ENCODE measurements at places on chromosomes 6 and 20.

DNA sequence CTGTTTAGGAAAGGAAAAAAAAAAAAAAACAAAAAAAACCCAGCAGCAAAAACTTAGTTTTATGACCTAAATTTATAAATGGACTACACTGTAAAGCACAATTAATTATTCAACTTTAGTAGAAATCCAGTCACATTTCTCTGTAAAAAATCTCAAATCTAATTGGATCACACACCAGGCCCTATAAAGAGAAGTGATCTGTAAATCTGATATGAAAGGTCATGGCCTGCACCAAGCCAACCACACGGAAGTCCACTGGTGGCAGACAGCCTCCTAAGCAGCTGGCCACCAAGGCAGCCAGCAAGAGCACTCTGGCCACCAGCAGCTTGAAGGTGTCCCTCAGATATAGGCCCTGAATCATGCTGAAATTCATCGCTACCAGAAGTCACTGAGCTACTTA, 131.6 kb downstream of the HFE start:
- no peak for DNase-seq

DNA sequence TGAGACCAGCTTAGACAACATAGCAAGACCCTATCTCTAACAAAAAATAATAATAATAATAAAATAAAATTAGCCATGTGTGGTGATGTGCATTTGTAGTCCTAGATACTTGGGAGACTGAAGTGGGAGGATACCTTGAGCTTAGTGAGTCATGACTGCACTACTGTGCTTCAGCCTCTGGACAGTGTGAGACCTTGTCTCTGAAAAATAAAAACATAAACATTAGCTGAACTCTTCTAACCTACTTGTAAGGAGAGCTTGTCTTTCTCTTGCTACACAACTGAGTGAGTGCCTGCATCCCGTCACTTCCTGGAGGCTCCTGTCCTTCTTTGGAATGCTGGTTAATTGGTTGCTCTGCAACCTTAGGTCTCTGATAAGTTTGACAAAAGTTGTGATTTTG, 5.1 kb upstream of the DBNDD2 start:
- no peak for DNase-seq

GRCh38 chr20:53434662-53435061, 159.0 kb downstream of the ZNF217 start:
- no peak for DNase-seq

DNA sequence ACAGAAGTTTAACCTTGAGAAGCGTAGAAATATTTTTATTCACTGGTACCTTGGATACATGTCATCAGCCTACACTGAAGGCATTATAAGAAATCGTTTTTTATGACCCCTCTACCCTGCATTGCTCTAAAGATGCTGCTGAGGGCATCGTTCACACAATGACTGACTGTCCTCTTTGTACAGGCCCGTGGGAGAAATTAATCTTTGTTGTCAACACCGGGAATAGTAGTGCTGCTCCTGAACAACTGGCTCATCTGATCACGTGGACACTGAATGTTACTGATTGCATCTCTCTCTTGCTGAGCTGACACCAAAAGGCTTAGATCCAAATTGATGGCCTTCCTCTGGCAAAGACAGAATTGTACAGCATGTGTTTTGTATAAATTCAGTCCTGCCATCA, 157.1 kb upstream of the SMLR1 start:
- no peak for DNase-seq

DNA sequence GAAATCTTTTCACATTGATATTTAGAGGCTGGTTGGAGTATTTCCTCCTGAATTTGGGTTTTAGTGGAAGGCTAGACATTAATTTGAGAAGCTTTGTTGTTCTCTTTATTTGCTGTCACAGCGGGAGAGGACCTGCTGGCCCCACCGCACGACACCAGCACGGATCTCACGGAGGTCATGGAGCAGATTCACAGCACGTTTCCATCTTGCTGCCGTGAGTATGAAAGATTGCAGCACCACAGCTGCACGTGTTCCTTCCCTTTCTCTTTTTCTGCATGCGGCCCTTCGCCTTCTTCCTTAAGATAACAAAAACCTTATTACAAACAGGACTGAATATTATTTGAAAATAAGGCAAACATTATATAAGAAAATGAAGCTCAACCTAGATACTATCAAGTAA, 555.5 kb downstream of the UTRN start:
- no peak for DNase-seq

GRCh38 chr6:5786969-5787720, 219.6 kb downstream of the NRN1 start:
- no peak for DNase-seq

- no peak for DNase-seq
These were observed 10.7 kb upstream of the PLEKHG1 start for GRCh38 chr6:150588888-150589499.

DNA sequence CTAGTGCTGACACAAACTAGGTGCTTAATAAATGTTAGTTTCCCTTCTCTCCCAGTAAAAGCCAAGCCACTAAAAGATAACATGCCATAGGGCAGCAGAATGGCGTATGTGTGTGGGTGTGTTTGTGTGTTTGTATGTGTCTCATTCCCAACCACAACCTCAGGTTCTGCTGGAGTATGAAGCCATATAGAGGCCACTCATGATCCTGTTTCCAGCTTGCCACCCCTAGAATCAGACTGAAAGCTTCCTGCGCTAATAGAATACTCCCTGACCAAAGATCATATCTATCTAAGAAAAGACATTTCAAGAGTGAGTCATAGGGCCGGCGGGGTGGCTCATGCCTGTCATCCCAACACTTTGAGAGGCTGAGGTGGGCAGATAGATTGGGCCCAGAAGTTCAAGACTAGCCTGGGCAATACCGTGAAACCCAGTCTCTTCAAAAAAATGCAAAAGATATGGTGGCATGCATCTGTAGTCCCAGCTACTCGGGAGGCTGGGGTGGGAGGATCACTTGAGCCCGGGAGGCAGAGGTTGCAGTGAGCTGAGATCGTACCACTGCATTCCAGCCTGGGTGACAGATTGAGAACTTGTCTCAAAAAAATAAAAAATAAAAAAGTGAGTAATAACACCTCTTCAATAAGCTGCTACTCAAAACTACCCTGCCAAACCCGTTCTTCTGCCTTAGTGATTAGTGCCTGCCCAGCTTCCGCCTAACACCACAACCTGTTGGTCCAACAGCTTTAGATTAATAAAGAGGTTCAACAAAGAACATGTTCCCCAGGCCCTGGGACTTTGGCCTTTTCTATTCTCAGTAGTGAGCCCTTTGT, 11.8 kb upstream of the SNRPC start:
- DNase-seq, result no peak

- no peak for DNase-seq
These were observed 45.2 kb upstream of the OSTM1 start for GRCh38 chr6:108119769-108120141.

- no peak for DNase-seq
These were observed 2.6 kb downstream of the FASTKD5 start for GRCh38 chr20:3156811-3157619.

GRCh38 chr20:64106981-64107735, at the start of gene NPBWR2:
NPBWR2 (minus strand) TSS chr20:64107565; CDS start chr20:64106831, 734 bp downstream.
- no peak for DNase-seq

- no peak for DNase-seq
These were observed 37.1 kb downstream of the SERPINB1 start for GRCh38 chr6:2804516-2804915.

DNA sequence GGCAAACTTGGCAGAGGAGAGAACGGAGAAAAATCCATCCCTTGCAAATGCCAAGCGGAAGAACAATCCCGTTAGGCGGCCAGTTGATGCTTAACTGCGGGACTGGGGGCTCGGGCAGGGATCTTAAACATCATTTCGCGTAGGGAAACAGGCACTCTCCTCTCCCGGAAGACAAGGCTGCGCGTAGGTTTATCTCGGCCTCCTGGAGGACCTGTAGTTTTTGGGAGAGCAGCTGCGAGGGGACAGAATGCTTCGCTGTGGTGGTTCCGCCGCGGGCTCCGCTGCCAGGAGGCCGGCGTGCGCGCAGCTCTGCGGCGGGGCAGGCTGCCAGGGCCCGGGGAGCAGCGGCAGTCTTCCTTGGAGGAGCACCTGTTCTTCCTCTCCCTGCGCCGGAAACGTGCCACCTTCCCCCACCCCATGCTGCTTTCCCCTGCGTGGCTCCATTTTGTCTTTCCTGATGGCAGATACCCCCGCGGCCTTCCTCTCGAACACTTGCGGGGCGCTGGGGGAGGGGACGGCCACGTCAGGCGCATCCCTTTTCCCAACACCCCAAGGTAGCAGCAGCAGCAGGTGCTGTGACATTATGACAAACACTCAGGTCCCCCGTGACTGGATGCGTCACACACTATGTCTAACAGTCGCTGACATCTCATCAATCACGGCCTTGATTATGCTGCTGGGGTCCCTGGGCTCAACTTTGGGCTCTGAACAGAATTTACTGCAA, 230.7 kb upstream of the BTBD3 start:
- DNase-seq, result no peak

- DNase-seq, result no peak
These were observed 51.2 kb downstream of the VAPB start for GRCh38 chr20:58440021-58440767.

- DNase-seq, result no peak
These were observed 3.5 kb upstream of the GHRH start for GRCh38 chr20:37265152-37265551.

GRCh38 chr6:97068211-97068610, 143.7 kb downstream of the KLHL32 start:
- no peak for DNase-seq

DNA sequence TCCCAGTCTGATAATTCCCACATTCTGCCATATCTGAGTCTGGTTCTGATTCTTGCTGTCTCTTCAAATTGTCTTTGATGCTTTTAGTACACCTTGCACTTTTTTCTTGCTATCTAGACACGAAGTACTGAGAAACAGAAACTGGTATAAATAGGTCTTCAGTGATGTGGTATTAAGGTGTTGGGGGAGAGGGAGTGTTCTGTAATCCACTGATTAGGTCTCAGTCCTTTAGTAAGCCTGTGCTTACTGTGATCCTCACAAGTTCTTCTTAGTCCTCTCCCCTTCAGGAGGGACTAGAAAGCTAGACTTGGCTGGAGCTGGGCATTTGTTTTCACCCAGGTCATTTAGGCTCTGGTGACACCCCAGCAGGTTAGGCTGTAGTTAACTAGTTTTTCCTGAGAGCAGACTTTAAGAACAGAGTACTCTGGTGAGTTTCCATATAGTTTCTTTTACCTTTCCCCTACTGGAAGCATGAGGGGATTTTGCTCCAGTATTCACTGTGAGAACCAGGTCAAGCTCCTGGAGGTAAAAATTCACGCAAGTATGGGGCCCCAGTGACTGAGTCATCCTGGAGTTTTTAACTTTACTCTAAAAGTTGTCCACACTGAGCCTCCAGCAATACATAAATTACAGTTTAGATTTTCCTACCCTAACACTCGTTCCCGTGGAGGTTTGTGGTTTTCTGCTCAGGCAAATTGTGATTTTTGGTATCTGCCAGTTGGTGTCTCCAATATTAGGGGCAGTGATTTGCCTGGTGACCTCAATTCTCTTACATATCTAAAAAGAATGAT, 154.6 kb downstream of the CDKAL1 start:
- DNase-seq, result no peak

DNA sequence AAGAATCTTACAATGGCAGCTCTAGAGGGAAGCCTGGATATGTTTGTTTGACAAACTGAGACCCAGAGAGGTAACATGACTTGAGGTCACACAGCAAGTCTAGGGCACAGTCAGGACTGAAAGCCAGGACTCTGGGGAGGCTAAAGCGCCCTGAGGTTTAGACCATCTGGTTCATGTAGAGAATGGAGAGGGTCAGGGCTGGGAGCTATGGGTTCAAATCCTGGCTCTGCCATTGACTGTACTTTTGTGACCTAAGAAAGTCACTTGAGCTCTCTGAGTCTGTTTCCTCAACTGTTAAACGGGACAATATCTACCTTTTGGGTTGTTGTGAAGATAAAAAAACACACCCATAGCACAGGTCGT, 1.1 kb upstream of the TP53INP2 start:
- DNase-seq, result no peak

DNA sequence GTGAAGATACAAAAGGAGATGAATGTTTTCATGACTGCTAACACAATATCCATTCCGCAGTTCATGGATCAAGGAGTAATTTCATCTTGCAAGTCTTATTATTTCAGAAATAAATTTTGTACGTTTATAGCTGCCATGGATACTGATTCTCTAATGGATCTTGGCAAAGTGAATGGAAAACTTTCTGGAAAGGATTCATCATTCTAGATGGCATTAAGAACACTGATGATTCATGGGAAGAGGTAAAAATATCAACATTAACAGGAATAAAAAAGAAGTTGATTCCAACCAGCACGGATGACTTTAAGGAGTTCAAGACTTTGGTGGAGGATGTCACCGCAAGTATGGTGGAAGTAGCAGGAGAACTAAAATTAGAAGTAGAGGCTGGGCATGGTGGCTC, 2.8 kb downstream of the HUS1B start:
- DNase-seq, result no peak

DNA sequence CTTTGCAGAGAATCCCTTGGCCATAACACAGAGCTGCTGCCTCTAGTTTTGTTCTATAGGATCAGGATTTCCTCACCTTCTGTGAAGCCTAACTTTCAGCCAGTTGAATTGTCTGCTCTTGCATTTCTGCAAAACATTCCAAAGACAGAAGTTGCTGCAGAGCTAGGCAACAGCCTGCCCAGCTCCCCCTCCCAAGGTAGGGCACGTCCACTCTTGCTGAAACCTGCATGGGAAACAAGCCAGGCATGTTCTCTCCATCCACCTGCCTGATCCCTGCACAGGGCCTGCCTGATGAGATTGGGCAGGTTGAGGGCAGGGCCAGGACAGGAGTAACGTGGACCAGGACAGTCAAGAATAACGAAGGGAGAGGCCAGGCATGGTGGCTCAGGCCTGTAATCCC, 58.9 kb upstream of the NAA20 start:
- no peak for DNase-seq

DNA sequence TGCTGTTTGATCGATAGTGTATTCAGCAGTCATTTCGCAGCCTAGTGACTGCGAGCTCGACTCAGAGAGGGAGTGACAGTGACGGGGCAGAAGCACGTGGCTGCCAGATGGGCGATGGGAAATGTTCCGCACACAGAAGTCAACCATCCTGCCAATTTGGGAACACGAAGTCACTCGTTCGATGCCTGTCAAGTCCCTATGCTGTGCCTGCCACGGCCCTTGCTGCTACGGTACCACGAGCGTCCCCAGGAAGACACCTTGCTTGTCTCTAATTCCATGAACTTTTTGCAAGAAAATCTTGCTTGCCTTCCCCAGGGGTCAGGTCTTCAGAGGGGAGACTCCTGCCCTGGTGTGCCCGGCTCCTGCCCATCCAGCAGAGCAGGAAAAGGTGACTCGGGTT, 17.0 kb upstream of the STX16 start:
- no peak for DNase-seq

DNA sequence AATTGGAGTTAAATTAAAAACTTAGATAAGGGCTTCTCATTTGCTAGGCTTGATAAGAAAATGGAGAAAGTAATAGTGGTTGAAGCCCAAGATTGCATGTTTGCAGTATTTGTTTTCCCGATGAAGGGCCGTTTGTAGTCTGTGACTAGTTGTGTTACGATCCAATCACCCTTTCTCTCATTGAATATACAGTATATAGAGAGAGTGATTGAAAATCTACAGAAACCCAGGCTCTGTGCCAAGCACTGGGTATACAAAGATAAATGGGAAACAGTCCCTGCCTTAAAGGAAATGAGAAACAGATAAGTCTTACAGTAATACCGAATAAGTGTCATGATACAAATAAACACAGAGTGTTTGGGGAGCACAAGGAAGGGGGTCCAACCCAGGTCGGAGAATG, 55.2 kb upstream of the CDKAL1 start:
- no peak for DNase-seq

- DNase-seq, result no peak
These were observed 9.9 kb downstream of the LAMA5 start for GRCh38 chr20:62357187-62357667.

GRCh38 chr20:16520154-16520553, 53.1 kb downstream of the KIF16B start:
- no peak for DNase-seq

GRCh38 chr6:50143011-50143719, 93.4 kb upstream of the DEFB112 start:
- no peak for DNase-seq

Data from GOT3 (cell line).